ENCODE measurements at places on chromosomes 1 and 21.

GRCh38 chr1:26059906-26060305 lies 7.5 kb downstream of the TRIM63 start:
- DNase-seq: no peak

GRCh38 chr1:17184822-17185484 lies 20.0 kb upstream of the PADI1 start:
- DNase-seq: no peak

DNA sequence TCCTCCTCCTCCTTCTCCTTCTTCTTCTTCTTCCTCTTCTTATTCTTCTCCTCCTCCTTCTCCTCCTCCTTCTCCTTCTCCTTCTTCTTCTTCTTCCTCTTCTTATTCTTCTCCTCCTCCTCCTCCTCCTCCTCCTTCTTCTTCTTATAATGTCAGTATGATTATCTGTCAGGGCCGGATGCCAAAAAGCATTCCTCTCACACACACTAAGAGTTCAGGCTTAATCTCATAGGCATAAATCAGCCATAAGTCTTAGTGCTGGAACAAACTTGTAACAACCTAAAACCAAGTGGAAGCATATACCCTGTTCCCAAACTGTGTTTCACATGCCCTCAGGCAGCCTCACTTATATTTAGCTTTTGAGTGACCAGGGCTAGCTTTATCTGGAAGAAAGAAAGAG lies 240.3 kb downstream of the LMX1A start:
- DNase-seq: no peak

DNA sequence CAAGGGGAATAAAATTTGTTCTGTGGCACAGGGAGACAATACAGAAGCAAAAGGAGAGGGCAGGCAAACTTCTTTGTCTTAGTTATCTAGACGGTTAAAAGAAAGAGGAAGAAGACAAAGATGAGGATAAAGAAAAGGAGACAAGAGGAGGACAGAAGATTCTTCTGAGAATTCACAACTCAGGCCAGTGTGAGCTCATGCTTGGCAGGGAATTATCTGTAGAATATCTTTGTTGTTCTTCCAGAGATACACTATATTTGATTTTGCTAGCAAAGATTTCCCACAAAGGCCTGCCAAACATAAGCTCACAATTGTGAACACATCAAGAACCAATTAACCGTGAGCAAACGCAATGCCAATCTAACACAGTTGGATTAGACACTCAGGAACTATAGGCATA lies 21.4 kb downstream of the SLC16A1 start:
- DNase-seq: no peak

DNA sequence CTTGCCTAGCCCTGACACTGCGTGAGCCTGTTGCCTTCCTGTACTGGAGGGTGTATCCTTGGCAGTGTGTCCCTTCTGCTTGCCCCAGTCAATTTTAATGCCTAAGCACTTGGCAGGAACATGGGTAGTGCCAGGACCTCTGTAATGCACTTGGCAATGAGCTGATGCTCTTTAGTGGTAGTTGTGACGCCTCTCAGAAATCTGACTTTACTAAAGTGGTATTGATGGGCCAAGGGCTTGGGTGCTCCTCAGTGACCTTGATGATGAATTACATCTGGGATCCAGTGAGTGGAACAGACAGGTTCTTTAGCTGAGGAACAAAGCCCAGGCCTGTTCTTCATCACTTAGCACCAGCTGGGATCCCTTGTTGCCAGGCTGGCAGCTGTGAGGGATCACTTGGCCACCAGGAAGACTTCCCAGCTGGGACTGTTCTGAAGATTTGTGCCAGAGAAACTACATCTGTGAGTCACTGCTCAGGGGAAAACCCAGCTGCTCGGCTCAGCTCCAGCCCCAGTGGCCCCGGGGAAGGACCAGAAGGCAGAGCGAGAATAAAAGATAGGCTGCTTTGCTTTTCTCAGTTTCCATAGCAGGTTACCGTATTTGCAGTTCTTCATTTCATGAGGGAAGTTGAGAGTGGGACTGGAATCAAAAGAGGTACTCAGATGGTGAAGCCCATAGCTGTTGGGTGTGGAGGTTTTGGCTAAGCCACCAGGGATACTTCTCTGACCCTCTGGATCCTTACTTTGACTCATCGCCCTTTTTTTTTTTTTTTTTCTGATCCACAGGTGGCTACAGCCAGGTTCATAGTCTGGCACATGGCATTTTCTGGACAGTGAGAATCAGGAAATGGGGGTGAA lies 28.5 kb upstream of the KCNA2 start:
- no peak for DNase-seq
